ENCODE measurements at places on chromosomes 11 and 22. TPM values are rescaled to one million over a fixed set of nuclear protein-coding genes. Genes with fewer than 3 reads are reported as not detected.

DNA sequence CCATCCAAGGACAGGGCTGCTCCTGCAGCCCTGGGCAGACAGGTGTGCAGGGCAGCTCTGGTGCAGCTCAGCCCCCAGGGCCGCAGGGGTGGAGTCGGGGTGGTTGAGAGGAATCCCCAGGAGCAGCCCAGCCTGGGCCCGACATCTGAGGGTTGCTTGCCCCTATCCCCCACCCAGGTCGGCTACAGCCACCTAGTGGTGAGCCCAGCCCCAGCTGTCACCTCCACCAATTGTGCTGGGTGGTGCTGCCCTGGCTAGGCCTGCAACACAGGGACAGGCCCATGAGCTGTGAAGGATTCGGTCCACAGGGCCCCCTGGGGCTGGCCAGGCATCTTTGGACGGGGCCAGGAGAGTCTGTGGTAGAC lies 29.6 kb downstream of the RTN4R start:
- peaks cover 12% of the 10 kb centered on the region for H3K4me1 ChIP-seq
- H3K27me3 ChIP-seq, result no peaks in the 10 kb centered on the region
- peak overlapping the region; percentile 25 for H3K4me3 ChIP-seq
- H3K27ac ChIP-seq, result peak overlapping the region; percentile 66
- peak; percentile 67 for DNase-seq

- peaks cover 18% of the 10 kb centered on the region for H3K36me3 ChIP-seq
- H3K4me3 ChIP-seq, result no peak overlapping the region
- DNase-seq, result no peak
- H3K4me1 ChIP-seq, result peaks cover 4% of the 10 kb centered on the region
Observed at GRCh38 chr11:61800331-61801281, 7.9 kb downstream of the FEN1 start.

DNA sequence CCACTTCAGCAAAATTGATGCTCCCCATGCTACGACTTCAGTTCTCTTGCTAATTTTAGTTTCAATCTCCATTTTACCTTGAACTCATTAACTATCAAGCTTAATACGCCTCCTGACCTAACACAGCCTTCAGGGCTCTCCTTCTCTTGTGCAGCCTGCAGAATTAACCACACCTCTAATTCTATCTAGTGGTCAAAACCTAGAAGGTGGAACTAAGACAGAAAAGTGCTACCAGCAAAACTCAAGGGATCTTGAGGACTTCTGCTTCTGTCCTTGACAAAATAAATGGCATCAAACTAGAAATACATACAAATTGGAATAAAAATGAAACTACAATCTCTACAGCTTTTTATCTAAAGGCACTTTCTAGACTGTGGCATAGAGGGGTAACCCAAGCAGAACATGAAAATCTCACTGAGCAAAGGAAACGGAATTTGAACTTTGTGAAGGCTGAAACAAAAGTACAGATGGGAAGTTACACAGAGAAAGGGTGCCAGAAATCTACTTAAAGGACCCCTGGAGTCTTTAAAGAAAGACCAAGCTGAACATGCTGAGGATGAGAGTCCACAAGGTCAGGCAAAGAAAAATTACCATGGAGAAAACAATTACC lies 10.7 kb downstream of the CWF19L2 start:
- no peak overlapping the region for H3K27ac ChIP-seq
- H3K4me3 ChIP-seq, result no peak overlapping the region
- DNase-seq, result no peak
- no peaks in the 10 kb centered on the region for H3K4me1 ChIP-seq
- no peaks in the 10 kb centered on the region for H3K27me3 ChIP-seq

CDHR5 gene
- polyA plus RNA-seq, result not detected
